Tongue (tissue), 3 donors: ENCODE measurements at places on chromosomes 6 and 20. TPM values are rescaled to one million over a fixed set of nuclear protein-coding genes. Genes with fewer than 3 reads are reported as not detected.

DNA sequence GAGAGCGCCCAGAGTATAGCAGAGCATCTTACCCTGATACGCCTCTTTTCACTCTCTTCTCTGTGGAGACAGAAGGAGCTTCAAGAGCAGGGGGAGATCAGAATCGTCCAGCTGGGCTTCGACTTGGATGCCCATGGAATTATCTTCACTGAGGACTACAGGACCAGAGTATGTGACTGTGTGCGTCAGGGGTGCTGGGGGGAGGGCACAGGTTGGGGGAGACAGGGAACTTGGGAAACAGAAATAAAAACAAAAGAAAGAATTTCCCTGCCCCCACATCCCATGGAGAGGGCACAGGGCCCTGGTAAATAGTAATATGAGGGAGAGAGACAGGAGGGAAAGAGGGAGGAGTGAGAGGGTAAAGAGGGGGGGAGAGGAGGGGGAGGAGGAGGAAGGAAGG is 3.0 kb upstream of the C4A start:
- DNase-seq: no peak

GRCh38 chr20:3452136-3452535 is 18.7 kb upstream of the ATRN start:
- no peak for DNase-seq

- DNase-seq: no peak
Observed at GRCh38 chr6:57307850-57308249, 9.6 kb upstream of the PRIM2 start.

DNA sequence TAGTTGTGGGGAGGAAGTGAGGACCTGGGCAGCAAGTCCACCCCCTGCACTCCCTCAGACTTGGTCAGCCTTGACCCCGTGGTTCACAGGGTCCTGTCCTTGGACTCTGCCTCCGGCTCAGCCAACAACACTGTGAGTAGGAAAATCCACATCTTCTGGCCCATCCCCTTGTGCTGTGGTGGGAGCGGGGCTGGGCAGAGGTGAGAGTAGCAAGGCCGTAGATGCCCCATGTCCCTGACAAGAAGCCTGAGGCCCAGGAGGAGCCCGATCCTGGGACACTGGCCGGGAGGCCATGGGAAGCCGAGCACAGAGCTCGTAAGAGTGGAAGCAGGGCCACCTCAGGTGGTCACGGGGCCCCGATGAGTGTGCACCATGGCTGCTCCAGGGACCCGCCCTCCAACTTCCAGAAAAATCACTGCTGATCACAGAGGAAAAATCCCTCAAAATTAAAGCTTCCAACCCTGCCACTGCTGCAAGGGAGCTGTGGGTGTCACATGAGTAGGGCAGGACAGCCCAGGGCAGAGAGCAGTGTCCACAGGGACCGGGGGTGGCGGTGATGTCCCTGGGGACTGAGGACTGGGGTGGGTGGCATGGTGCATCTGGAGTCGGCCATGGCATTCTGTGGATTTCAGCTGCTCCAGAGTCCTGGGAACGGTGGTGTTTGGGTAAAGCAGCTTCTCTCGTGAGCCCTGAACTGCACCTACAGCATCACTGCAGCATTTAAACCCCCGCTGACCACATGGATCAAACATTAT is 189.4 kb downstream of the DLL1 start:
- DNase-seq: no peak

- DNase-seq: no peak
Observed at GRCh38 chr20:59620860-59621505, 16.6 kb downstream of the PHACTR3 start.

GRCh38 chr20:5627463-5628050 is 122.6 kb upstream of the SHLD1 start:
- no peak for DNase-seq

DNA sequence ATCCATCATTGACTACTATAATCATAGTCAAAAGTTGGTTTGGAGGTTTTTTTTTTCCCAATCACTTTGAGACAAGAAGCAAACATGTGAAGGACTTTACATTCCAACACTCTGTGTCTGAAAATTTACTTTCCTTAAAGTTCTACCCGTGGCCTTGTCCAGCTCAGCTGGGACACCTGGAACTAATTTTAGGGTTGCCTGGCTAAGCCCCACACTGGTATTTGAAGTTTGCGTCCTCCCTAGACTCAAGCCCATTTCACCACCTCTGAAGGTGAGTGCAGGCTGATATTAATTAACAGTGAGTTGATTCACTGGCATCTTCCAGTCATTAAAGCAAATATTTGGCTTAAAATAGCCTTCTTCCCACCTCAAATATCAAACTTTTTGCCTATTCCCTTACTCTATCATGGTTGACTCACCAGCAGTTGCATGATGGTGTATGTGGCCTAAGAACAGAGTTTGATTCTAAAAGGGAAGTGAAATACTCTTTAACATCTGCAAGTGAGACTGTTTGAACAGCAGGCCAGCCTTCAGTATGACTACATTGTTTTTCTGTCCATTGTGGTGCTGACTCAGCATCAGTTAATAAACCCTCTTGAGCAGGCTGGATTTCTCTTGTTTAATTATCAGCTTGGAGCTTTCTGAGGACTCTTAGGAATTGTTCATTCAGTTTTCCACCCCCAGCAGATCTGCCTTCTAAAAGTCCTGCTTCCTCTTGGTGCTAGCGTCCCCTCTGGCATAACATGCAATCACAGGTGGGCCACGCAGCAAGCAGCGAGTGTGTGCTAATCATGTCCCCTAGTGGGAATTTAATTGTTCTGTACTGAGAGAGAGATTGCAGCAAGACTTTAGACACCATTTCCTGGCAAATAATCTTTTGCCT is 1.8 kb upstream of the PRDM1 start:
- DNase-seq: peak; percentile 35

GRCh38 chr6:63615590-63615989 is 20.0 kb upstream of the PHF3 start:
- no peak for DNase-seq

GRCh38 chr6:1552296-1552761 is 57.4 kb upstream of the FOXC1 start:
- no peak for DNase-seq

DNA sequence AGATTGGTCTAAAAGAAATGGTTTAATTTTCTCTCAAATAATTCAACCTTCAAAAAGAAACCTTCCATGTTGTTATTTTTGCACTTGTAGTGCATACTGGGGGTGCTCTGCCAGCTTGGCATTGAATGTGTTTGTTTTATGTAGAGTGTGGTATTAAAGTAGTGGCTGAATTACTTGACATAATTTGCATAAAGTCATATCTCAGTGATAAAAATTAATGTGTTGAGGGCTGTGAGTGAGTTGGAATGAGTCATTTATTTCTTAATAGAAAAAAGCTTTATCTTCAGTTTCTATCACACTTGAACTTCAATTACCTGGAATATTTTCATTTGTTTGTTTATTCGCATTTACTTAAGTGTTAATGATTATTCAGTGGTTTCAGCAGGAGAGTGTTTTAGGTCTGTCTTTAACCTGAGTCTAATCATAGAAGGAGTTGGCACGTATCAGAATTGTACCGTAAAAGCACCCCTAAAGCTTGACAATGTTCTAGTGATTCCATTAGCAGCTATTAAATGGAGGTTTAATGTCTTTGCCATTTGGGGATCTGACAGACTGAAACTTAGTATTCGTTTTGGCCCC is 801.2 kb upstream of the FLRT3 start:
- no peak for DNase-seq

- no peak for DNase-seq
Observed at GRCh38 chr20:61460261-61461052, 208.4 kb downstream of the CDH4 start.

GRCh38 chr6:26122402-26122792 is 35.2 kb downstream of the HFE start:
- no peak for DNase-seq

- DNase-seq: no peak
Observed at GRCh38 chr20:38806855-38807655, 1.6 kb downstream of the PPP1R16B start.

TOX2 gene
- 0.51 TPM for total RNA-seq

TCP11 gene
- not detected for total RNA-seq

OR12D2 gene
- total RNA-seq: not detected

WFDC10B gene
- total RNA-seq: not detected

CD83 gene
- 16.7 TPM for total RNA-seq

GRIK2 gene
- 3.1 TPM for total RNA-seq

CCDC28A gene
- total RNA-seq: 17.7 TPM
